ENCODE measurements at places on chromosomes 12 and 14.

GRCh38 chr12:1821805-1822204, 1.4 kb downstream of the LRTM2 start:
- no peak overlapping the region for H3K27ac ChIP-seq
- no peak overlapping the region for H3K4me3 ChIP-seq
- H3K27me3 ChIP-seq, result peaks cover 9% of the 10 kb centered on the region
- no peaks in the 10 kb centered on the region for H3K4me1 ChIP-seq

DNA sequence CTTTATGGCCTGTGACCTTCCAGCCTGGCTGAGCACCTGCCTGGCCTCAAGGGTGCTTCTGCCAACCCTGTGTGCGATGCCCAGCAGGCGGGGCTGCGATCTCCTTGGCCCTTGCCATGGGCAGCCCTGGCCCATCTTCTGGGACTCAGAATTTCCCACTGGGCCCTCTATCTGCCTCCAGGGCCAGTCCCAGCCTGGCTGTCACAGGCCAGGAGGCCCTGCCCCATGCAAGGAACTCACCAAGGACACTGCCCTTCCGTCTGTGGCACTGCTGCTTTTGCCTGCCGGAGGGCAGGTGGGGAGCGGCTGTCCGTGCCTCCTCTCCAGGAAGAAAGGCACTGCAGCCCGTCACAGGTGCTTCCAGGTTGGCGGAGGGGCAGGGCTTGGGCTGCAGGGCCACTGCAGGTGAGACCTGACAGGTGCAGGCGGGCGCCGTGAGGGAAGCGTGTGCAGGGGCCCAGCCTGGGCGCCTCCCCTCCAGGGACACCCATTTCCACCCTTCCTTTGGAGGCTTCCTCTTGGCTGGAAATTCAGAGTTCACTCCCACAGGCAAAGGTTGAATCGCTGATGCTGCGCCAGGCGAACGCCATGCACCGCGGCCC, 177.8 kb downstream of the KIF26A start:
- no peaks in the 10 kb centered on the region for H3K36me3 ChIP-seq
- H3K27ac ChIP-seq, result no peak overlapping the region
- DNase-seq, result no peak
- no peak overlapping the region for H3K4me3 ChIP-seq
- H3K4me1 ChIP-seq, result no peaks in the 10 kb centered on the region
- H3K27me3 ChIP-seq, result peaks cover 1% of the 10 kb centered on the region

- peaks cover 75% of the 10 kb centered on the region for H3K36me3 ChIP-seq
- DNase-seq, result no peak
- peaks cover 29% of the 10 kb centered on the region for H3K4me1 ChIP-seq
- H3K27ac ChIP-seq, result no peak overlapping the region
- no peaks in the 10 kb centered on the region for H3K27me3 ChIP-seq
- no peak overlapping the region for H3K4me3 ChIP-seq
These were observed 12.9 kb downstream of the ITGB7 start for GRCh38 chr12:53193985-53194716.

DNA sequence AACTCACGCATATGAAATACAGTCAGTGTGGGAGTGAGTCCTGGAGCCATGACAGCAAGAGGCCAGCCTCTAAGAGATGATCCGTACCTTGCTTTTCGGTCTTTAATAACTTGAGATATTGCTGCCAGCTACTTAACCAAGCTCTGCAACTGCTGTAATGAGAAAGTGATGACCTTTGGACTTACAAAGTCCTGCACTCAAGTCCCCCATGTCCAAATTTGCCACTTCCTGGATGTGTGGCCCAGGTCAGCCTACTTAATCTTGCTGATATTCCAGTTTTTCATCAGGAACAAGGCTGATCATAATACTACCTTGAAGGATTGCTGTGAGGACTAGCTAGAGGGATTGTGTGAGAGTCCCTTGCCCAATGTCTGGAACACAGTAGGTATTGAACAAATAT, 33.8 kb upstream of the DUSP6 start:
- peaks cover 17% of the 10 kb centered on the region for H3K4me1 ChIP-seq
- peaks cover 4% of the 10 kb centered on the region for H3K27me3 ChIP-seq
- DNase-seq, result no peak
- H3K27ac ChIP-seq, result no peak overlapping the region

DNA sequence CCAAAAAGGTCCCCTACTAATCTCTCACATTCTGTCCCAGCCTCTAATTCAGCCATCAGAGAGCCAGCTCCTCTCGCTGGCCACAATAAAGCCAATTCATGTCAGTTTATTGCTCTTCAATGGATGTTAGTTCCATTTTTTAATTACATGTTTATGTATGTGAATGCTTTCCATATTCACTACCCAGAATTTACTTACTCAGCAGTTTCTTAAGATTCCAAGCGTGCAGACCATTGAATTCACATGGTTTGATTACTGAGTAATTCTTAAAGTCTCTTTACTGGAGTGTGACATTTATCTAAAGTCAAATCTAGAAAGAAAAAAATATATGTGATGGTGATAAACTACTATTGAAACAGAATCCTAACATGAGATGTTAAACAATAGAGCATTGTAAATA, 102.2 kb downstream of the LLPH start:
- no peak overlapping the region for H3K27ac ChIP-seq
- DNase-seq, result no peak
- H3K27me3 ChIP-seq, result peaks cover 4% of the 10 kb centered on the region
- H3K4me3 ChIP-seq, result no peak overlapping the region
- H3K4me1 ChIP-seq, result no peaks in the 10 kb centered on the region

DNA sequence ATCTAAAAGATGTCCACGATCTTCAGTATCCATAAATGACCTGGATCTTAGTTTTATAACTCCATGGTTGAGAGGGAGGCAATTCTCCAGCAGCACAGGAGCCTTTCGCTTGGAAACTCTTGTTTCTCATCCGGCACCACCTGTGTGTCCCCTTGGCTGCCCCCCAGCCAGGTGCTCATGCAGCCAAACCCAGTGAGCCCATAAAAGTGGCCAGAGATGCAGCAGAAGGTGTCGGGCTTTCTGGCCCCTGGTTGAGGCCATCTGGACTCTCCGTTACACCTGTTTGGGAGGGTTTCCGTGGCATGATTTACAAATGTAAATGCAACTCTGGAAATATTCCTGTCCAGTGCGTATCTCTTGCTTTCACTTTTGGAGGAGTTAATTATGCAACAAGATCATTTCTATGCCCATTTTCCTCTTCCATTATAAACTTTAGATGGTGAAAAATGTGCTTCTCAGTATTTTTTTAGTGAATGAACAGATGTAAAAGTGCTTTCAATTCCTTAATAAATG, 291.1 kb downstream of the DIO2 start:
- no peak overlapping the region for H3K4me3 ChIP-seq
- peaks cover 3% of the 10 kb centered on the region for H3K27me3 ChIP-seq
- DNase-seq, result no peak
- no peaks in the 10 kb centered on the region for H3K4me1 ChIP-seq

- no peak for DNase-seq
- H3K36me3 ChIP-seq, result no peaks in the 10 kb centered on the region
- no peak overlapping the region for H3K27ac ChIP-seq
- no peaks in the 10 kb centered on the region for H3K27me3 ChIP-seq
- no peak overlapping the region for H3K4me3 ChIP-seq
- H3K4me1 ChIP-seq, result no peaks in the 10 kb centered on the region
These were observed 172.1 kb downstream of the ACSS3 start for GRCh38 chr12:81249976-81250375.

DNA sequence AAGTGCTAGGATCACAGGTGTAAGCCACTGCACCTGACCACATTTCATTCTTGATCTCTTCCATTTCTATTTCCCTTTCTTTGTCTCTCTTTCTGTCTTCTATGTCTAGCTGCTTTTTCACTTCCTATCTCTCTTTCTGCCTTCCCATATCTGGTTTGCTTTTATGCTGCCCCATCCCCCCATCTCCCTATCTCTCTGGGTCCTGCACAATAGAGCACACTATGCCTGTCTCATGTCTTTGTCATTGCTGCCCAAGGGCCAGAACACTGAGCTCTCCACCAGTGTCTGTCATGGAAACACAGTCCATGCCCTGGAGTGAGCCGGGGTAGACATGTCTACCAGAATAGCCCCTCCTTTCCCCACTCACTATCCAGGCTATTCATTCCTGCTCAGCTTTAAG, 12.3 kb upstream of the RARG start:
- no peaks in the 10 kb centered on the region for H3K36me3 ChIP-seq
- H3K27me3 ChIP-seq, result peaks cover 7% of the 10 kb centered on the region
- DNase-seq, result no peak
- no peaks in the 10 kb centered on the region for H3K4me1 ChIP-seq
- no peak overlapping the region for H3K27ac ChIP-seq

All from immature natural killer cell (primary cell).